Spleen (tissue), 13 donors: ENCODE measurements at places on chromosomes 3 and 15.

- no peak for DNase-seq
Observed at GRCh38 chr3:54621184-54621583, 306.7 kb downstream of the LRTM1 start.

GRCh38 chr3:102181175-102181920, 253.5 kb upstream of the ZPLD1 start:
- DNase-seq, result no peak

DNA sequence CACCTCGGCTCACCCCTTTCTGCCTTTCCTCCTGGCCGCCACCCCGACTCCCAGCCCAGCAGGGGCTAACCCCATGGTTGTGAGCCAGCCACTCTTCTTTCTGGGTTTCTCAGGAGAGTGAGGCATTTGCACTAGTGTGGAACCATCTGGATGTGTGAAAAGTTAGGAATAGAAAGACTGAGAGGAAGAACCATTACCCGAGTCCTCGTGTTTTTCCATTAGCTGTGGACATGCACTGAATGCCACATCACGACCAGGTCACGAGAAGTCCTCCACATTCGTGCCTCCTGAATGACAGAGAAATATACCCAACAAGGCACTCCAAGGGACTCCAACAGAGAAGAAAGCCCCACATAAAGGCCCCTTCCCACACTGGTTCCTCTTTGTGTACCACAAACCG, 18.0 kb upstream of the RAD18 start:
- DNase-seq, result no peak

DNA sequence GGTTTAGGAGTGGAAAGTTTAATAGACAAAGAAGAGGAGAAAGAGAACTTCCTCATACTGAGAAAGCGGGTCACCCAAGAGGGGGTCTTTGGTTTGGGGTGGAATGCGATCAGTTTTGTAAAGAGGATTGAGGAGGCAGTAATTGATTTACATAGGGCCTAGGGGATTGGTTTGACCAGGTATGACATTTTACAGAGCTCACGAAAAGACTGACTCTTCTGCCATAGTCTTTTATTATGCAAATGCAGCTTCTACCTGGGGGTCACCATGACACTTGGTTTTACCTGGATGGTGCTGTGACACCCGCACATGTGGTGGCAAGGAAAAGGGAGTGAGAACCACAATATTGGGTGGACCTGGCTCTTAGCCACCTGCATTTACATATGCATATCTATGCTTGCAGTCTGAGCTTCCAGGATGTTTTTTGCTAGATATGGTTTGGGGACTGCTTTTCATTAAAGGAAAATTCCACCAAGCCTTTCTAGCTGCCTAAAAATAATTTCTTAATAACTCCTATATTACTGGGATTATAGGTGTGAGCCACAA, 6.9 kb upstream of the NME9 start:
- no peak for DNase-seq

DNA sequence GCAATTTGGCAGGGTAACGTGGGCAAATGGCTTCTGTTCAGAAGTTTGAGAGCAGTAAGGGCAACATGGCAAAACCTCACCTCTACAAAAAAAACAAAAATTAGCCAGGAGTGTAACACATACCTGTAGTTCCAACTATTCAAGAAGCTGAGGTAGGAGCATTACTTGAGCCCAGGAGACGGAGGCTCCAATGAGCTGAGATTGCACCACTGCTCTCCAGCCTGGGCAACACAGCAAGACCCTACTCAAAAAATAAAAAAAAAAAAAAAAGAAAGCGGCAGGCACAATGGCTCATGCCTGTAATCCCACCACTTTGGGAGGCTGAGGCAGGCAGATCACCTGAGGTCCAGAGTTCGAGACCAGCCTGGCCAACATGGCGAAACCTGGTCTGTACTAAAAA, 5.9 kb upstream of the INO80 start:
- DNase-seq, result no peak

DNA sequence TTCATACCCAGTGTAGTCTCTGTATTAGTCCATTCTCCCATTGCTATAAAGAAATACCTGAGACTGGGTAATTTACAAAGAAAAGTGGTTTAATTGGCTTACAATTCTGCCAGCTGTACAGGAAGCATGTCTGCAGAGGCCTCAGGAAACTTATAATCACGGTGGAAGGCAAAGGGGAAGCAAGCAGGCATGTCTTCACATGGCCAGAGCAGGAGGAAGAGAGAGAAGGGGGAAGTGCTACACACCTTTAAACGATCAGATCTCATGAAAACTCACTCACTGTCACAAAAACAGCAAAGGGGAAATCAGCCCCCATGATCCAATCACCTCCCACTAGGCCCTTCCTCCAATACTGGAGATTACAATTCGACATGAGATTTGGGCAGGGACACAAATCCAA, 6.3 kb upstream of the PARP14 start:
- DNase-seq, result no peak

DNA sequence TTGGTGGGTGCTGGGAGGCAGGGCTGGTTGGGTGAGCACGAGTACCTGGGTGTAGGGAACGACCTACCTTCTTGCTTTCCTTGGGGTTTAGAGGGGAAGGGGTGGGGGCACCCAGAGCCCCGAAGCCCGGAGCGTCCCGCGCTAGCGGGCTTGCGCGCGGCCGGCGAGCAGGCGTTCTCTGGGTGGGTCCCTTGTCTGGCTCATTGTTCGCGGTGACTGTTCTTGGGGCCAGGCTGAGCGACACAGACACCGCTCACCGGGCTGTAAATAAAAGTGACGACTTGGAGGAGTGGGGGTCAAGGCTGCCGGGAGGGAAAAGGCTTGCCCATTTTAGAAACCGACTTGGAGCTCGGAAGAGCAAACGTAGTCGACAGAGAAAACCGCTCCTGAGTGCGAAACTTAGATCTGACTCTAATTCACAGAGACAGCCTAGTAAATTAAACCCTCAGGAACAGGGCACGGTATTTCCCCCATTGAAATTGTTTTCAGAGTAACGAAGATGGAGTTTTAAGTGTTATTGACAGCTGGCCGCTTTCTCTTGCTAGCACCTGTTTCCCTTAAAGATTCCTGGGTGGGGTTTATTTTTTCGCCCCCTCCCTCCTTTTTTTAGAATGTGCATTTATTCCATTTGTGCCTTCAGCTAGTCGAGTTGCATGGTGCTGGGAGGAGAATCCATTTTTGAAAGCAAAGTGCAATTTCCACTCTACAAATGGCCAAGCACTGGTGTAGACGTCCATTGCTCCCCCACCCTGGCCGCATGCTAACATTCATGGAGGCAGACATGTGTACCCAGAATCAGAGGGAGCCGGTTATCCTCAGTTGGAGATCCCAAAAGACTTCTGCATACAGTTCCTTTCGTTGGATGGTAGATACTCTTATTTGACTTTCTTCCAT, 532.1 kb upstream of the SEMA6D start:
- DNase-seq, result no peak

DNA sequence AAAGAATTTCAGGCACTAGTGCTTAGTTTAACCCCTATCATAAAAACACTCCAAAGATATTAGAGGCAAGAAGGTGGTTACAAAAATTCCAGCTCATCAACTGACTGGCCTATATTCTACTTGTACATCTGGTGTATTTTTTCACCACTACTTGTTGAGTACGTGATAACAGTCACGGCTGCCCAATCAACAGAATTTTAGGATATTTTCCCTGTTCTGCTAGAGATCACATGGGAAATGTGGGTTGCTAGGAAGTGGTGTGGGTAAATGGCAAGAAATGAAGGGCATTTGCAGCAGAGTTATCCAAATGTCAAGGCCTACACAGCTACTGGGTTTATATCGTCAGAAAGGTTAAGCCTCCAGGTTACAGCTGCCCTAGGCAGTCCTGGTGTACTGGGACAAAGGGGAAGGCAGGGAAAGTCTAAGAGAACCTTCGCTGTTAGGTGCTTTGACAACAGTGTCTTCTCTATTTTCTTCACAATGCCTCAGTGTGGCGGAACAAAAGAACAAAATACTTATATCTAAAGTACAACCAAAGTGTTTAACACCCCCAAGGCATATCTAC, 81.9 kb downstream of the FMN1 start:
- no peak for DNase-seq

GRCh38 chr3:146033950-146034349, 127.0 kb downstream of the PLOD2 start:
- no peak for DNase-seq

- no peak for DNase-seq
Observed at GRCh38 chr3:23209747-23210487, 6.8 kb downstream of the UBE2E2 start.

DNA sequence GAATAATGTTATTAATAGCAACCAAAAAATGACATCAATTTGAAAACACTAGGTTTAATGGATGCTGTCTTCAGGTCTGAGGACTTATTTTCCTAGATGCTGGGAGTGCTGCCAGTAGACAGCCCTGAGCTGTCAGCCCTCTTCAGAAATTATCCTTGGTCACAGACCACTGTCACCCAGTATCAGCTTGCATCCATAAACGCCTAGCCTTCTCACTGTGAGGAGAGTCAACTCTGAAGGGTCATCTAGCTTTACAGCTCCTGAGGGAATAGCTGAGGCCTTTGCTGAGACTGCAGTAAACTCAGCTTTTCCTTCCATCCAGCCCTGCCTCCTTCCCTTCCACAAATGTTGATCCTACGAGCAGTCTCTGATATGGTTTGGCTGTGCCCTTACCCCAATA, 19.4 kb upstream of the MNS1 start:
- no peak for DNase-seq

DNA sequence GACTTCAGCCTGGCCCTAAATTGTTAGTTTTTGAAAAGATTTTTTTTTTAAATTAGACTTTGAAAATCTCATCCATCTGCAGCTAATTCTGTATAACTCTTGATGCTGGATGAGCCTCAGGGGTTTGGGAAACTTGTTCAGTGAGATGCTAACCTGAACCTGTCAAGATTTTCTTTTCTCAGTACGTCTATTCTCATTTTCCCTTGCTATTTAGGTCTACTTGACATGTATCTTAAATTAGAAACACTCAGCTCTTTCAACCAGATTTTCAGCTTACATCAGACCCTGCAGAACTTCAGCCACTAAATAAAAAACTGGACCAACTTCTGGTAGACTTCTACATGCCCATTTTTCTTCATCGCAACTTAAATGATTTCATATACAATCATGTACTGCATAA, 61.4 kb downstream of the MFSD1 start:
- no peak for DNase-seq

GRCh38 chr3:94654096-94654495, 591.2 kb downstream of the NSUN3 start:
- no peak for DNase-seq
